ENCODE measurements at places on chromosomes 13 and 19. TPM values are rescaled to one million over a fixed set of nuclear protein-coding genes. Genes with fewer than 3 reads are reported as not detected.

The GAS6 gene
- polyA plus RNA-seq = 0.29 TPM

- H3K4me1 ChIP-seq = peaks cover 94% of the 10 kb centered on the region
- H3K4me3 ChIP-seq = peak overlapping the region; percentile 19
- H3K27ac ChIP-seq = peak overlapping the region; percentile 60
- peak; percentile 56 for DNase-seq
Observed at GRCh38 chr19:18419699-18420460, 682 bp downstream of the SSBP4 start.

The UHRF1 gene
- polyA plus RNA-seq = 0.57 TPM

The ZSWIM4 gene
- 0.58 TPM for polyA plus RNA-seq

Measured in CD4-positive, CD25-positive, alpha-beta regulatory T cell (primary cell).